ENCODE measurements at places on chromosomes 16 and 17.

GRCh38 chr16:69669577-69669976 is 56.8 kb downstream of the NQO1 start:
- no peak for DNase-seq

DNA sequence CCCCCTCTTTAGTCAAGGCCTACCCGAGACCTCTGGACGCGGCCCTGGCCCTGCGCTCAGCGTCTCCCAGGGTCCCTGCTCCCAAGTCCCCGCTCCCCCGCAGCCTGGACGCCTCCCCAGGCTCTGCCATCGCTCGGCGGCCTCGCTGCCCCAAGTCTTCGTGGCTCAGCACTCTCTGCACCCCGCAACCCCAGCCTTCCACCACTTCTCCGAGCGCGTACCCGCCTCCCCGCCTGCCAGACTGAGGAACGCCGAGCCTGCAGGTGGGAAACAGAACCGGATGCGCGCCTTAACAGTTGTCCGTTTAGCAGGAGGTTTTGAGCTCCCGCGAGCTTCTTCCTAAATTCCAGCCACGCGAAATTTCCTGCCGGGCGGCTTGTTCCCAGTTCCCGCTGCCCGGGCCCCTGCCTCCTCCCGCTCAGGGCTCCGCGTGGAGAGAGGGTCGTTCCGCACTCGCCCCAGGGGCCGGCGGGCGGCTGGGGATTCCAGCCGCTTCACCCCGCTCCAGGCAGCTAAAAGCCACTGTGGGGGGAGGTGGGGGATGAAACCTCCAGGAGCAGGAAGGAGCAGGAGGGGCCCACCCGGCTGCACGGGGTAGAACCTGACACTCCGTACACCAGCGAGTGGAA is 87.7 kb downstream of the KCNJ12 start:
- DNase-seq, result no peak

DNA sequence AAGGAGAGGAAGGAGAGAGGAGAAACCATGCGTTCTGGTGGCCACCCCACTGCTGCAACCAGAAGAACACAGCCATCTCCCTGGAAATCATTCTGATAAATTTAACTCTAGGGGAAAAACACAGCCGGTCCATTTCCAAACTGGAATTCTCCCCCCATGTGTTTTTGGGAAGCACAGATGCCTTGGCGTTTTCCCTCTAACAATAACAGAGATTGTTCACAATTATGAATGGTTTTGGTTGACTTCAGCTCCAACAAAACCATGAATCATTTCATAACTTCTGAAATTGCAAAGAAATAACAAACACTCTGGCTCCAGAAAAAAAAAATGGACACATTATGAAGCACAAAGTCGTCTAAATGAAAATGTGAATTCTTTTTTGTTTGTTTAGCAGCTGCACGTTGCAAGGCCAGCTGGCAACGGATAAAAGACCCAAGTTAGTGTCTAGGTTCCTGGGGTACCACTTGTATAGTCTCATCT is 46.2 kb downstream of the GNAO1 start:
- no peak for DNase-seq

DNA sequence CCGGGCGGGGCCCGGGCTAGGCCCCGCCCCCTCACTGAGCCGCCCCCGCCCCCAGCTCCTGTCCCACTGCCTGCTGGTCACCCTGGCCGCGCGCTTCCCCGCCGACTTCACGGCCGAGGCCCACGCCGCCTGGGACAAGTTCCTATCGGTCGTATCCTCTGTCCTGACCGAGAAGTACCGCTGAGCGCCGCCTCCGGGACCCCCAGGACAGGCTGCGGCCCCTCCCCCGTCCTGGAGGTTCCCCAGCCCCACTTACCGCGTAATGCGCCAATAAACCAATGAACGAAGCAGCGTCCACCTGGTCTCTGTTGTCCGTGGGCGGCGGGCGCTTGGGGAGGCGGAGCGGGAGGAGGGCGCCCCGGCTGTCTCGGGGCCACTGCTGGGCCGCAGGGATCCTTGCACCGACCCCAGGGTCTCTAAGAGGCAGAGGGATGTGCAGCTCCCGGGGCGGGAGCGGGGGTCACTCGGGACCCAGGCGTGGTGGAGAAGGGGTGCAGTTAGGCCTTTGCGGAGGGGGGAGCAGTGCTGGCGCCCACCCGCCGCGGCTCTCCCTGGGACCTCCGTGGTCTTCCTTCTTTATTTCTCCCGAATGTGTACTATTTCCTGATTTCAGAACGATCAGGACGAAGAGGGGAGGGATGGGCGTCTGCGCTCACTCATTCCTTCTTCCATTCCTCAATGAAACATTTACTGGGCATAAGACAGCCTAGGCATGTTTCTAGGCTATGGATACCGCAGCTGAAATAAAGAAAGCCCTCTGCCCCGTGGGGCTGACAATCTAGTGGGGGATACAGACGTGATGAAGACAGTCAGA is 2.0 kb downstream of the HBZ start:
- DNase-seq, result no peak

DNA sequence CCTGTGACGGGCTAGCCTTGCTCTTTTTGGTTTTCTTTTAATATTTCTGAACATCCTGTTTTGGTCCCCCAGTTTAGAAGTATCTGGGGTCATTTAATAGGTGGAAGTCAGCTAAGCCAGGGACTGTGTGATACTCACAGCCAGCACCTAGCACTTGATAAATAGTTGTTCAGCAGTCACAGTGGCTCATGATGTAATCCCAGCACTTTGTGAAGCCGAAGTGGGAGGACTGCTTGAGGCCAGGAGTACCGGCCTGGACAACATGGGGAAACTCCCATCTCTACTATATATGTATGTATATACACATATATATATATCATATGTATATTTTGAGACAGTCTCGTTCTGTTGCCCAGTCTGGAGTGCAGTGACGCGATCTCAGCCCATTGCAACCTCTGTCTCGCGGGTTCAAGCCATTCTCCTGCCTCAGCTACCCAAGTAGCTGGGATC is 1.8 kb upstream of the ZNRF1 start:
- no peak for DNase-seq

- no peak for DNase-seq
Observed at GRCh38 chr16:67667817-67668494, 1.3 kb downstream of the C16orf86 start.

DNA sequence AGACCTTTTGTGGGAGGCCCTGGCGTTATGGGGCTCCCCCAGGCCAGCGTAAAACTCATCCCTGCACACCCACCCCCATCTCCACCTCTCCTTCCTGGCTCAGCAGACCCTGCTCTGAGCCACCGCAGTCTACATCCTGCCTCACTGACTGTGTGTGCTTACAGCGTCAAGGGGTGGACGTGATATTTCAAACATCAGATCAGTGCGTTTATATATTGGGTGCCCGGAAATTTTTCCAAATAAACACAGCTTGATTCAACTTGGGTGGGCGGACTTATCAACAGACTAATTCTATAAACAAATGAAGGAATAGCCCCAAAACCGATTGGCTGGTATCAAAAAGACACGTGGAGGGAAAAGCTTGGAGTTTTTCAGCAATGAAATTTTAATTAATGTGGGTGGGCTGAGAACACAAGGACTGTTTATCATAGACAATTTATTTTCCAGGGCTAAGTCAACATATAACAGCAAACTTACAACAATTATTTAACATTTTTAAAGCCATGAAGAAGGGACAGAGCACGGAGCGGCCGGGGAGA is at the start of gene FOXL1:
TSS of gene FOXL1 (plus strand) at position 489 of the 539 bp plus-strand sequence. CDS start 175 bp downstream, outside the sequence.
- DNase-seq, result no peak

GRCh38 chr17:49513641-49514040 is 18.5 kb downstream of the NGFR start:
- no peak for DNase-seq

DNA sequence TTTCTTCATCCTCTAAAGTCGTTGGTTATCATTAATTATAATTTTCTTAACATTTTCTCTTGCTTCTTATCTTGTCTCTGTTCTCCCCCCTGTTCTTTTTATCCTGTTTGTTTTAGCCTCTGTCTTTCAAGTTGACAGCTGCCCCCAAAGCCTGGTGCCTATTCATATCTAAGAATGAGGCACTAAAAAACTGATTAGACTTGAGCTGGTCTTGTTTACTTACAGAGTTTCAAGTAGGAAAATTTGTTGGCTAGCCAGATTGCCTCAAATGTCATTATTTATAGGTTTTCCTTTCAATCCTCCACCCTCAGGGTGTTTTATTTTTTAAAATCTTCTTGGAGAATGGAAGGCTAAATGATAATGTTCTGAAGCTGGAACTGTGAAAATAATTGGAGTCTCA is 236.0 kb downstream of the UTP18 start:
- DNase-seq, result no peak

GRCh38 chr16:58589326-58589905 is 40.2 kb downstream of the CNOT1 start:
- no peak for DNase-seq

GRCh38 chr17:33519692-33520091 is 226.6 kb upstream of the ASIC2 start:
- no peak for DNase-seq

- DNase-seq, result no peak
Observed at GRCh38 chr17:76240461-76241203, at the start of gene RNF157. Gene RNF157, minus strand, starts transcription at chr17:76240493. Its CDS starts 253 bp downstream, at chr17:76240240.

DNA sequence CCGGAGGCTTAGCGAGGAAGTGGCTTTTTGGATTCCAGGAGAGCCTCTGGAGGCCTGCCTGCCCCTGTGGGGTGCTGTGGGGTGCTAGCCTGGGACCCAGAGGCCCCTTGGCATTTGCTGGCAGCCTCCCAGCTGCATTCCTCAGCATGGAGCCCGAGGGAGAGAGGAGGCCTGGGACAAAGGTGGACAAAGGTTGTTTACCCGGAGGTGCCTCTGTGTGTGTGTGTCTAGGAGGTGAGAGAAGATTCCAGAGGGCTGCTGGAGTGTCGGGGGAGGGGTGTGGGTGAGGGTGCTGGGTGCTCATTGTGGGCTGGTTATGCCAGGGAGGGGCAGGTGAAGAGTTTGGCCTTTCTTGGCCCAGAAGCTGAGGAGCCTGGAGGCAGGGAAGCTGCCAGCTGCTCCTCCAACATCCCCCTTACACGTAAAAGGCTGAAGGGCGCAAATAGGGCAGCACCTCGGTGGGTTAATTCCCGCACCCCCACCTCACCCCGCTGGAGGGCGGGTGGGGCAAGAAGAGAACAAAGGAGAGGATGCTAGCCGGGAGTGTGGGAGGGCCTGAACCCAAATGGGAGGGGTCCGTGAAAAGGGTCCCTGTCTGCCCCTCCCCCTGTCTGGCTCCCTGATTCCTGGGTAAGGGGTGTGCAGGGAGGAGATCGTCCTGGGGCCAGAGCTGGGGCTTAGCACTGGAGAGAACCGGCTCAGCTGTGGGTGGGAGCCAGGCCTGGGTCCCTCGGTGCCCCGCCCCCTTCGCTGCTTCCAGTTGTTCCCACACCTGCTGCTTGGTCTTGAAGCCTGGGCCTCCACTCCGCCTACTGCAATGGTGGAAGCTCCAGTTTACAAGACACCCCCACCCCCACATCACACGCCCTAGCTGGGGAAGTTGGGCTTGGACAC is 9.9 kb downstream of the HEXIM2 start:
- DNase-seq, result no peak

GRCh38 chr16:57304169-57305061 is 19.9 kb upstream of the PLLP start:
- no peak for DNase-seq

GRCh38 chr17:39513309-39513708 is 52.0 kb downstream of the CDK12 start:
- DNase-seq, result no peak

DNA sequence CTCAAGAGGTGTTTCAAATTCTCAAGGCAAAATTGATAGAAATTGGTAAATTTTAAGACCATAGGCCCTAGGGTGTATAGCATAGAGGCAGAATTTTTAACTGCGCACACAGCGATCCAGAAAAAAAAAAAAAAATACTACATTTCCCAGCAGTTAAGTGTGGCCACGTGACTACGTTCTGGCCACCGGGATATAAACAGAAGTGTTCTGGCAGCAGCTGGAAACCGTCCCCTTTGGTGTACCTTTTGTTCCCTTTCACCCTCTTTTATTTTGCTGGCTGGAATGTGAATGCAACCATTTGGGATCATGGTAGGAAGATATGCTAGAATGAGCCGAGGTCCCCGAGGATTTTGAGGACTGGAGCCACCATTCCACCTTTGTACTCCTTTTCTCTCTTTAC is 52.7 kb upstream of the AKAP1 start:
- no peak for DNase-seq

- DNase-seq, result no peak
Observed at GRCh38 chr16:30741461-30741914, 6.7 kb upstream of the PHKG2 start.

DNA sequence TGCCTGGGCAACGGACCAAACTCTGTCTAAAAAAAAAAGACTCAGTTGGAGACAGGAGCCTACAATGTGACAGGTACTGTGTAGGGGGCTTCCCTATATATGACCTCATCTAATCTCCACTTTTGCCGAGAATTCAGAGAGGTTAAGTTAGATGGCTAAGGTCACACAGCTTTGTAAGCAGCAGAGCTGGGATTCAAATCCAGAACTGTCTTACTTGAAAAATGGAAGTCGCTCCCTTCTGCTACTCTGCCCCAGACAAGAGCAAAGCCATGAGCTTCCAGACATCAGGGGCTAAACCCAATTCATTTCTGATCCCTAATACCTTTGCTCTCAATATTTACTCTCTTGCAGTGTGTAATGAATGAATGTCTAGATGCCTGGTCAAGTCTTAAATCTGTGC is 41.5 kb upstream of the ABCC12 start:
- DNase-seq, result no peak

DNA sequence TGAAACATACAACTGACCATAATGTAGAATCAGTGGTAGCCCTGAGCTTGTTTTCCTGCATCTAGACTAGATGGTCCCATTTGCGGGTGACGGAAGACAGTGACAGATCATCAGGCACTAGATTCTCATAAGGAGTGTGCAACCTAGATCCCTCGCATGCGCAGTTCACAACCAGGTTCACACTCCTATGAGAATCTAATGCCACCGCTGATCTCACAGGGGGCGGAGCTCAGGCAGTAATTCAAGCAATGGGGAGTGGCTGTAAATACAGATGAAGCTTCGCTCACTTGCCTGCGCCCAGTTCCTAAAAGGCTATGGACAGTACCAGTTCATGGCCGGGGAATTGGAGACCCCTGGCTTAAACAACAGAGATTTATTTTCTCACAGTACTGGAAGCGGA is 656.3 kb downstream of the HS3ST4 start:
- DNase-seq, result no peak

All from NCI-H2081 treated with DMSO at 0.1 percent for 48 hours (cell line).